GM13976 (cell line): ENCODE measurements at places on chromosomes 2 and 18.

- no peak for DNase-seq
These were observed 324.5 kb upstream of the UBE2E3 start for GRCh38 chr2:180655842-180656454.

DNA sequence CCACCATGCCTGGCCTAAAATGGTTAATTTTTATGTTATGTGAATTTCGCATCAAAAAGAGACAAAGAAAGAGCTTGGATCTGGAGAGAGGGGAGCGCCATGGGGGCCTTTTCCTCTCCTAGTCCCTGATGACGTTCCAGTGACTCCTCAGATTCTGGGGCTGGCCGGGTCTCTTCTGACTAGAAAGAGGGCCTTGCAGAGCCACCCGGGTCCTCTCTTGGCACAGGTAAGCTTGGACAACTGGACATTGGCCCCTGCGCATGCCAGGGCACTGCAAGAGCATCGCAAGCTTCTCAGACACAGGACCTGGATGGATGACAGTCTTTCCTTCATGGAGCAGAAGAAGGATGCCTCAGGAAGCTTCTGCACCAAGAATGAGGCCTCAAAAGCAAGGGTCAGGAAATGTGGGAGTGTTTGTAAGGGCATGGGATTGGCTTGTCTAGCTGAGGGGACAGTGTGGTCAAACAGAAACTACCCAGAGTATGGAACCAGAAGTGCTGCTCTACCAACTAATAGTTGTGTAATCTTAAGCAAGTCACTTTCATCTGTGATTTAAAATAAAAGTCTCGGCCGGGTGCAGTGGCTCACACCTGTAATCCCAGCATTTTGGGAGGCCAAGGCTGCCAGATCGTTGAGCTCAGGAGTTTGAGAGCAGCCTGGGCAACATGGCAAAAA, 35.2 kb downstream of the FOSL2 start:
- DNase-seq, result no peak

DNA sequence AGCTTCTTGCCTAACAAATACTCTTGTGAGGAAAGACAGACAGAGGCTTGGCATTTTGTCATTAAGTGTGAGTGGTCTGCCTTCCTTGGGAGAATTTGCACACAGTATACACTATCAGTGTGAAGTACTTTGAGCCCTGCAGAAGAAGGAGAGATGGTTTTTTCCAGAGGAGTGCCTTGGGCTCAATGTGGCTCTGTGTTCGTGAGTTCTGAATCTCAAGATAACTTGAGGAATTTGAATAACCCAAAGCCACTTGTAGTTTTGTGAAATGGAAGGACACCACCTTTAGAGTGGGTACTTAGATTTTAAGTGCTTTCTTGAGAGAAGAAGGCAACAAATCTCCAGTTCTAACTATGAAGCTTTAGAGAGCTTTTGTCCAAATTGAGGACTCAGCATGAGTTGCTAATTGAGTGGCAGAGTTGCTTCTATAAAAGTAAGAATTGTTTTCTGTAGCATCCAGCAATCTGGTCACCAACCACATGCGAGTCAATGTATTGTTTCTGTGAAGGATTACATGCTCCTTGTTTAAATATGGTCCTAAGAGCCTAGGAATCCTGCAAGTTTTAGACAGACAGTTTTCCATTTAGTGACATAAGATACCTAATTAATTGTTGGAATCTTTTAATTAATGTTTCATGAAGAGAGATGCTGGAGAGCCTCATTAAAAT, 68.3 kb downstream of the BABAM2 start:
- no peak for DNase-seq

DNA sequence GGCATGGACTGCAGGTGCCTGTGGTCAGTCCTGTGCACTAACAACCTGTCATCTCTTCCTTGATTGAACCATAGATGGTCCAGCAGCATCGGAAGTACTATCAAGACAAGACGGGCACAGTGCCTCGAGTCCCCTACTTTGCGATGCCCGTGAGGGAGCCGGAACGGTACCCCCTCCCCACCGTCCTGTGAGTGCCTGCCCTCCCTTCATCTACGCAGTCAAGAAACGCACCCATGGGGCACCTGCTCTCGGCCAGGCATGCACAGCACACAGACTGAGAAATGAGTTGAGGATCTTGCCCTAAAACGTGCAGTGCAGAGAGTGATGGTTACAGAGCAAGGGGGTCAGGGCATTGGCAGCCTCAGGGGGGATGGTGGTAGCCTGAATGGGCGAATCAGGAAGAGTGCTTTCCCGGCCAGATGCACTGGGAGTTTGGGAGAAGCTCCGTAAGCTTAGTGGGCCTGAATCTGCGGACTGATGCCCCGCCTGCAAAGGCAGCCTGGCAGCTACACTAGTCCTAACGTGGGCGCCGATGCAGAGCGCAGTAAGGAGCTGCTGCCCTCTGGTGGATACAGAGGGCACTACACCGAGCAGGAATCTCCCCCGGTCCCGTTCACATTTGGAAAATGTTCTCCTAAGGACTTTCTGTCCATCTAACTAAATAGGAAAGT, 63.6 kb downstream of the CIB4 start:
- peak; percentile 88 for DNase-seq

- DNase-seq, result no peak
These were observed 157.5 kb upstream of the MYCN start for GRCh38 chr2:15782769-15783294.

DNA sequence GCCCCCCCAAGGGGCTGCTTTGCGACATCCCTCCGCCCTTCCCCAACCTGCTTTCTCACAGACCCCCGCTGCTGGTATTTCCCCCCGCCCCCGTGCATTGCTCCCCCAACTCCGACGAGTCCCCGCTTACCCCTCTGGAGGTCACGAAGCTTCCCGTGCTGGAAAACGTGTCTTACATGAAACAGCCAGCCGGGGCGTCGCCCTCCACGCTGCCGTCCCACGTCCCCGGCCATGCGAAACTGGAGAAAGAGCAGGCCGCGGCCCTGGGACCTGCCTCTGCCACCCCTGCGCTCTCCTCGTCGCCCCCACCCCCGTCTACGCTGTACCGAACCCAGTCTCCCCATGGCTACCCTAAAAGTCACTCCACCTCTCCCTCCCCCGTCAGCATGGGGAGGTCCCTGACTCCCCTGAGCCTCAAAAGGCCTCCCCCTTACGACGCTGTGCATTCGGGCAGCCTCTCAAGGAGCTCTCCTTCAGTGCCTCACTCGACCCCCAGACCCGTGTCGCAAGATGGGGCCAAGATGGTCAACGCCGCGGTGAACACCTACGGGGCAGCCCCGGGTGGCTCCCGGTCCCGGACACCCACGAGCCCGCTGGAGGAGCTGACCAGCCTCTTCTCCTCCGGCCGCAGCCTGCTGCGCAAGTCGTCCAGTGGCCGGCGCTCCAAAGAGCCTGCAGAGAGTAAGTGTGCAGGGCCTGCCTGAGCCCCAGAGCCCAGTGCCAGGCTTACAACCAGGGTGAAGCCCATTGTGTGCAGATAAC, 183.0 kb downstream of the NYAP2 start:
- DNase-seq, result no peak

- no peak for DNase-seq
These were observed 29.6 kb downstream of the COLEC12 start for GRCh38 chr18:470661-471501.

- no peak for DNase-seq
These were observed 2.5 kb upstream of the EGR4 start for GRCh38 chr2:73295751-73296400.

DNA sequence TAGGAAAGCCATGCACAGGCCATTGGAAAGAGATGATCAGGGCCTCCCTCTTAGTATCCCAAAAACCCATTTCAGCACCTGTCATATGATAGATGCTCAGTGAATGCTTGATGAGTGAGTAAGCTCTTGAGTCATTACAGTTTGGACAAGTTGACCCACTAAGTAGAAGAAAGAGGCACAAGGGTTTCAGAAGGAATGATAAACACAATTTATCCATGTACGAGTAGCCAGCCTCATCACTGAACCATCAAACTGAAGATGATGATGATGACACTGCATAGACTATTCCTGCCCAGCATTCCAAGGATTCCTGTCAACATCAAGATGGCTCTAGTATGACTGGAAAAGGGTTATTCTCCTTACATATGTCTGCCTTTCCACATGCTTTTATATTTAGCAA, 596.0 kb downstream of the BCL11A start:
- DNase-seq, result no peak

- DNase-seq, result no peak
These were observed 23.6 kb upstream of the GLS start for GRCh38 chr2:190856985-190857384.

DNA sequence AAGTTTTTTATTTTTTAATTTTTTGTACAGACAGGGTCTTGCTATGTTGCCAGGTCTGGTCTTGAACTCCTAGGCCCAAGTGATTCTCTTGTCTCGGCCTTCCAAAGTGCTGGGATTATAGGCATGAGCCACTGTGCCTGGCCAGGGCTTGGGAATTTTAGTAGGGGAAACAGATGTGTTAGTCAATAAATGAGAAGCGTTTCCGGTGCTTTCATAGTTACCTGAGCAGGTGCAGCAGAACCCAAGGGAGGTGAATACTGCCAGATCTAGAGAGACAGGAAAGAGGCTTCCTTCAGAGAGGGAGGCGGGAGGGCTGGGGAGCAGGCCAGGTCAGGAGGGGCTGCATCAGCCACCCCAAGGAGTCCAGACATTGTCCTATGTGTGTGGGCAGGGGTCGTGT, 30.5 kb upstream of the IMPA2 start:
- no peak for DNase-seq

GRCh38 chr2:63862806-63863205, 21.1 kb downstream of the UGP2 start:
- DNase-seq, result no peak

GRCh38 chr2:144402251-144402650, 117.7 kb downstream of the ZEB2 start:
- DNase-seq, result no peak

DNA sequence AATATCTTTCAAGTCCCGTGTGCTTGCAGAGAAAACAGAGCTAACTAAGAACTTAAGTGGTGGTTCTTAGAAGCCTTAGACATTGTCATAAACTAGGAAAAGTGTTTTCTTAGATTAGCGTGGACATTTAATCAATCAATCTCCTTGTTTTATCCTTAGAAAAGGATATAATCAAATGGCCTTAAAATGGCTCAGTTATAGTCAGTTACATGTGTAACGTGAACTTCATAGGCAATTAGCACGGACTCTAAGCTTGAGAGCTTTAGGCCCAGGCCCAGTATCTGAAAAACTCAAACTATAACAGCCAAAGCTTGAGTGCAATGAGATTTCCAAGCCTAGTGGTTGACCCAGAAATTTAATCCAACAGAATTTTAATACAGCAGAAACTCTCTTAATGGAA, 43.5 kb upstream of the SP3 start:
- DNase-seq, result no peak

DNA sequence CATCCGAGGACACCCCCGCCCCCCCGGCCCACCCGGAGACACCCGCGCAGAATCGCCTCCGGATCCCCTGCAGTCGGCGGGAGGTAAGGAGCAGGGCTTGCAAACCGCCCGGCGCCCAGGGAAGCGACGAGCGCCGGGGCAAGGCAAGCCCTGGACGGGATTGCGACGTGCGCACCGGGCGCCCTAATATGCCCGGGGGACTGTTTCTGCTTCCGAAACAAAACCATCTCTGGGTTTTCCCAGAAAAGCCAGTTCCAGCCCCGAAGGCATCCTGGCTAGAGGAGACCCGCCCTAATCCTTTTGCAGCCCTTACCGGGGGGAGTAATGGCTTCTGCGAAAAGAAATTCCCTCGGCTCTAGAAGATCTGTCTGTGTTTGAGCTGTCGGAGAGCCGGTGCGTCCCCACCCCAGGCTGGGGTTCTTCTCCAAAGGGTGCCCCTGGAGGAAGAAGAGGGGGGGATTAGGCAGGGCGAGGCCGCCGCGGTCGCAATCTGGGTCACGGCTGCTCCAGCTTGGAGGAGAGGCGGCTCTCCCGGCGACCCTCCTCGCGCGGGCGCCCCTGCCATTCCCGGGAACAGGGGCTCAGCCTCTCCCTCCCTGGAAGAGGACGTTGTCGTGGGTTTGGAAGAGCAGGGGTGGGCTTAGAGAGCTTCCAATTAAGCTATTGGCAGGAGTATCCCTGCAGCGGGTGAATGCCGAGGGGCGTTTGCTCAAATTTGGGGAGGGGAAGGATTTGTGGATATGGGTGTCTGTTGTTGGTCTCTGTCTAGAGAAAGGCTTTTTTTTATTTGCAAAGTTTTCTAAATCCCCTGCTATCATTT, 521 bp downstream of the MYCN start:
- peak; percentile 40 for DNase-seq

DNA sequence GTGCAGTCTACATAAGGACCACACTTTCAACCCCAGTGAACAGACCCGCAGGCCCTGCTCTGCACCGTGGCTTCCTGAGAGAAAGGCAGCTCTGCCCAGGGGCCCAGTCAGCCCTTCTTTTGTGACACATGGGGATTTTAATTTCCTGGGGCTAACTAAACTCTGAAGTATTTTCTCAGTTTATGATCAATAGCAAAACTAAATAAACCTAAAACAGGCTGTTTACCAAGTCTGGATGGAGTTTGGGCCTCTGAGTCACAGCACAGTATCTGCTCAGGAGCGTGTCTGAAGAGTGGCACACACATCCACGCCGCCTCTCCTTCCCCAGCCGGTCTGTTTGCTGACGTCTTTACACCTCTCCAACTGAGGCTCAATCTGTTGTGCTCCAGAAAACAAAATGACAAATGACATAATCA, 72.3 kb downstream of the LDLRAD4 start:
- no peak for DNase-seq

GRCh38 chr2:8392098-8392866, 289.6 kb upstream of the ID2 start:
- no peak for DNase-seq

GRCh38 chr2:8485736-8486135, 196.1 kb upstream of the ID2 start:
- no peak for DNase-seq

DNA sequence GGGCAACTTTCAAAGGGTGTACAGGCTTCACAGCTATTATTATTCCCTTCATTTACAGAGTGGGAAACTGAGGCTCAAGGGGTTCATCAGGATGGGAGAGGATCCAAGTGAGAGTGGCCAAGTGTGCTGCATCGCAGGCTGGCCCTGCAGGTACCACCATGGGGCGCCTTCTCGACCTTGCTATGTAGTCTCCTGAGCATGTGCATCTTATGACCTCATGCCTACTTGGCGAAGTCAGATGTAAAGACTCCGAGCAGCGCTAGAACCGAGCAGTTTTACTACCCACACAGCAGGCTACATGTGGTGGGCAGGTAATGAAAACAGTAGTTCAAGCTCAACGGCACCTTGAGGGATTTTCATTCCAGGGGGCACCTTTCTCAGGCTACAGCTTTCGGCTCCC, 42.0 kb downstream of the TFCP2L1 start:
- DNase-seq, result no peak

GRCh38 chr2:176115883-176116813, at the start of gene HOXD10:
HOXD10 (plus strand) TSS chr2:176116778; CDS start chr2:176116834, 56 bp downstream.
- no peak for DNase-seq

GRCh38 chr2:42044939-42045338, 2.9 kb upstream of the PKDCC start:
- DNase-seq, result no peak
